ENCODE measurements at places on chromosomes 7 and 10. TPM values are rescaled to one million over a fixed set of nuclear protein-coding genes. Genes with fewer than 3 reads are reported as not detected.

DNA sequence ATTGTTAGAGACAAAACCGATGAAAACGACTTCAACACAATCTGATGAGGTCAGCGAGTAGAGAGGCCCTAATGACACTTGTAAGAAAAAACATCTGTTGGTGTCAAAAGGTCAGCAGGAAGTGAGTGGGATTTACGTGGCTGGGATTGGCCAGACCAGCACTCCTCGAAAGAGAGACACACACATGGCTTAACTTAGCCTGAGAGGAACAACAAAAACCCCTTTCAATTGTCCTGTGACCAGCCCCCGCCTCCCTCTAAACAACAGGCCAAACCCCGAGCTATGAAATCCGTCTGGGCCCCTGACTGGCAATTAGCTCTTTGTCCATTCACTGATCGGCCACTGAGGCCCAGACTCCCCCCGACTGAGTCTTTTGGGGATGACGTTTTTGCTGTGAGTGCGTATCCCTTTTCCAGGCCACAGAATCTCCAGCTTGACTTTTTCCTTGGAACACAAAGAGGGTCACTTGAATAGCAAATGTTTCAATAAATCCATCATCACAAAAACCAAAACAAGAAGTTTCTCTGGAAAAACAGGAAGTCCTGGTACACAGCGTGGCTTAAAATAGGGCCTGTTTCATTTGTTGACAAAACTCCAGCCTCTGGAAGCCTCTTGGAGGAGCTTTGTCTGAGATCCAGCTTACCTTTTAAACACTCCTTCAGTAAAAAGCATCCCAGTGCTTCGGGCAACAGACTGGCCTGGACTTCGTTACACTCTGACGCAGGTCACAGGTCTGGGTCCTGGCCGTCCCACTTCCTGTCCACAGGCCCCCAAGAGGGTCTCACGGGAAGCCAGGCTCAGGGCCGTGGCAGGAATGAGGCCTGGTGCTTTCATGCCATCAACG lies 103.0 kb downstream of the CTBP2 start:
- peak overlapping the region; percentile 78 for H3K27ac ChIP-seq
- no peaks in the 10 kb centered on the region for H3K36me3 ChIP-seq
- H3K27me3 ChIP-seq, result no peaks in the 10 kb centered on the region
- DNase-seq, result peak; percentile 56
- peaks cover 47% of the 10 kb centered on the region for H3K4me1 ChIP-seq

Gene PLXNA4
- 2.8 TPM for total RNA-seq

DNA sequence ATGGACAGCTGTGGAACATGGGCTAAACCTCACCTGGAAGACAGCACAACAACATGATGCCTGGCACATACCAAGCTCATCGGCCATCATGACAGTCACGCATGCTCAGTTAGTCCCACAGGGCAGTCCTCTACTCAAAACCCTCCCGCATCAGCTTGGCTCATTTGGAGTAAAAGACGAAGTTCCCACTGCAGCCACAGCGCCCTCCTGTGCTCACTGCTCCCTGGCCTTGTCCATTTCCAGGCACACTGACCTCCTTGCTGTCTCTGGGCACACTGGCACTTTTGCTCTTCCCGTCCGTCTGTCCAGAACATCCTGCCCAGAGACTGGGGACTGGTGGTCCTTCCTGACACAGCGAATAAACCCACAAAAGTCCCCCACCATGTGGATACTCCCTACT lies 66.2 kb downstream of the LARP4B start:
- H3K27ac ChIP-seq, result no peak overlapping the region
- no peaks in the 10 kb centered on the region for H3K27me3 ChIP-seq
- H3K4me3 ChIP-seq, result no peak overlapping the region
- H3K4me1 ChIP-seq, result peaks cover 7% of the 10 kb centered on the region
- peaks cover 69% of the 10 kb centered on the region for H3K36me3 ChIP-seq

- no peaks in the 10 kb centered on the region for H3K36me3 ChIP-seq
- no peak overlapping the region for H3K4me3 ChIP-seq
- DNase-seq, result peak; percentile 84
- peaks cover 6% of the 10 kb centered on the region for H3K4me1 ChIP-seq
- no peaks in the 10 kb centered on the region for H3K27me3 ChIP-seq
Observed at GRCh38 chr10:43905512-43906236, 257.0 kb upstream of the ZNF32 start.

- H3K4me3 ChIP-seq, result no peak overlapping the region
- peaks cover 7% of the 10 kb centered on the region for H3K4me1 ChIP-seq
- H3K36me3 ChIP-seq, result no peaks in the 10 kb centered on the region
- H3K27me3 ChIP-seq, result peaks cover 100% of the 10 kb centered on the region
- DNase-seq, result no peak
Observed at GRCh38 chr7:25861164-25861496, 290.9 kb upstream of the NFE2L3 start.

GRCh38 chr7:31122649-31123058 lies 70.5 kb downstream of the ADCYAP1R1 start:
- H3K27ac ChIP-seq, result no peak overlapping the region
- no peaks in the 10 kb centered on the region for H3K27me3 ChIP-seq
- no peak overlapping the region for H3K4me3 ChIP-seq
- H3K36me3 ChIP-seq, result no peaks in the 10 kb centered on the region
- DNase-seq, result peak; percentile 86

Gene POLL
- total RNA-seq, result 27.8 TPM

- H3K36me3 ChIP-seq, result no peaks in the 10 kb centered on the region
- H3K4me3 ChIP-seq, result no peak overlapping the region
- peaks cover 6% of the 10 kb centered on the region for H3K27me3 ChIP-seq
- DNase-seq, result peak; percentile 10
- H3K4me1 ChIP-seq, result no peaks in the 10 kb centered on the region
- no peak overlapping the region for H3K27ac ChIP-seq
Observed at GRCh38 chr7:158077934-158078910, 509.4 kb downstream of the PTPRN2 start.

GRCh38 chr10:74968667-74969061 lies 142.3 kb downstream of the KAT6B start:
- DNase-seq, result no peak
- no peaks in the 10 kb centered on the region for H3K27me3 ChIP-seq
- H3K4me1 ChIP-seq, result peaks cover 18% of the 10 kb centered on the region
- H3K36me3 ChIP-seq, result no peaks in the 10 kb centered on the region
- no peak overlapping the region for H3K4me3 ChIP-seq
